ENCODE measurements at places on chromosomes 12 and 14.

- no peak for DNase-seq
These were observed 207.5 kb downstream of the EXOC5 start for GRCh38 chr14:57061009-57061711.

- no peak for DNase-seq
These were observed 48.8 kb upstream of the KRR1 start for GRCh38 chr12:75560167-75560566.

DNA sequence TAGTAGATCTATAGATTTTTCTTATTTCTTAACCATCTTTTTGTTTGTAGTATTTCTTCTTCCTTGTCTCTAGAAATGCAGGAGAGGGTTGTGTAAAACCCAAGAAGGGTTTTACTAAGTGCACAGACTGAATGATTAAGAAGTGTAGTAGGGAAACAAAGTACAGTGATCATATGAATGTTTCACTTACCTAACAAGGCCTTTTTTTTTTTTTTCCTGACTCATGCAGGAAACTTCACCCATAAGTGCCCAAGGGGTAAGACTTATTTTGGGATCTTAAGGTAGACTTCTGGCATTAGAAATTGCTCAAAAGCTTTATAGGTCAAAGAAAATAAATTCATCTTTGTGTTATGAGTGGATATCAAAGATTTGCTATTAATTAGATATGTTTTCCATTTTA lies 10.2 kb downstream of the SCN8A start:
- no peak for DNase-seq

DNA sequence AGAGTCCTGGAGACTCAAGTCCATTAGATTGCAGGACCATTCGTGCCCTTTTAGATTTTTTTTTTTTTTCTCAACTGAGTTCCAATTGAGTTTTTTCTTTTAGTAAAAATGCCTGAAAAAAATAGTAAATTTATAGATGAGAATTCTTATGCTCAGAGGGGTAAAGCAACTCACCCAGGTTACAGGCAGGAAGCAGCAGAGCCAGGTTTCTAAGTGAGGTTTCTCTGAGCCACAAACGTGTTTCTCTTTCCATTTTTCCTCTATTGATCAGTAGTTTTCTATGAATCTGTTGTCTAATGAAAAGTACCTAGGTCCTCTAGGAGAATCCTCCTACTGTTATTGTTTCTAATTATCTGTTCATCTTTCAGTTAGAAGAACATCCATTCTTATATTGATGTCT lies 66.4 kb upstream of the C12orf71 start:
- DNase-seq = no peak

- DNase-seq = no peak
These were observed 55.7 kb upstream of the BCL11B start for GRCh38 chr14:99327458-99328250.

GRCh38 chr12:57844709-57845477 lies 1.6 kb downstream of the CTDSP2 start:
- no peak for DNase-seq

All from CD4-positive, alpha-beta T cell treated with Interleukin-17A for 1 hour (primary cell).